Stimulated activated CD4-positive, alpha-beta T cell treated with anti-CD3 and anti-CD28 coated beads, Interleukin-4, amount 100 ng/mL, for 4 hours (primary cell): ENCODE measurements at places on chromosomes 16 and 17.

DNA sequence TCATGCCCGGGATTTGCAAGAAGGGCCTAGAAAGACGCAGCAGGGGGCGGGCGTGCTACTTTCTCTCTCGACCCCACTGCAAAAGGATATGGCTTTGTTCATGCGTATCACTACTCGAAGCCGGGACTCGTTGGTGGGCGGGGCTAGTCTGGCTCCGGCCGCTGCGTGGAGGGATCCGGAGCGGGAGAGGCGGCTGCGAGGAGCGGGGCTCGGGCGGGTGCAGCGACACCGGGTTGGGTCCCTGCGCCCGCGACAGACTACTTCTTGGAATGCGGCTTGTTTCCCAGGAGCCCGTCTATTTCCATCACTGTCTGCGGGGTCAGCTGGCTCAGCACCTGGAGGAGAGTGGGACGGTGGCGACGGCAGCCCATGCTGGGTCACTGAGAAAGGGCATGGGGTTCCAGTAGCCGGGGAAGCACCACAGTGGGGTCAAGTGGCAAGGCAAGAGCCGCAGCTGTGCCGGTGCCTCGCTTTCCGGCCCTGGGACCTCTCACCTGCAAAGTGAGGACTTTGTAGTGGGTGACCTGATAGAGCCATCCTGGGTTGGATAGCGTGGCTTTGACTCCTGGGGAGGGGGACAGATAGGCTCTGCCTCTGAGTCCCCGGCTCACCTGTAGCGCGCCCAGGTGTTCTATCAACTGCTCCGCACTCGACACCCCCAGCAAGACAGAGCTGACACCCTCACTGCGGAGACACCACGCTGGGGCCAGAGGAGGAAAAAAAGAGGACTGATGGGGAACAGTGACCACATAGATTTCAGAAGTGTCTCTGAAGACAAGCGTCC lies 6.6 kb downstream of the KCNAB3 start:
- DNase-seq = peak; percentile 81

DNA sequence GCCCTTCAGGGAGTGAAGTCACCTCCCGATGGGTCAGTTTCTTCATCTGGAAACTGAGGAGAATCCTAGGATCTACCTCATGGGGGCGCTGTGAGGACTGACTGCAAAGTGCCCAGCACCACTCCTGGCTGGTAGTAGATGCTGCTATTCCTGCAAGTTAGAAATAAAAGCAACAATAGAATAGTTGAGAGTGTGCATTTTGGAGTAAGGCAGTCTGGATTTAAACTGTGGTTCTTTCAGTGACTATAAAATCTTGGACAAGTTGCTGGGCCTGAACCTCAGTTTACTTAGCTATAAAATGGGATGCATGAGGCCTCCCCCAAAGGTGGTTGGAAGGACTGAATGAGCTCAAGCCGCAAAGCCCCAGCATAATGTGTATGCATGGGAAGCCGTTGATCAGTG lies 70.6 kb downstream of the CYB5B start:
- peak; percentile 9 for DNase-seq

DNA sequence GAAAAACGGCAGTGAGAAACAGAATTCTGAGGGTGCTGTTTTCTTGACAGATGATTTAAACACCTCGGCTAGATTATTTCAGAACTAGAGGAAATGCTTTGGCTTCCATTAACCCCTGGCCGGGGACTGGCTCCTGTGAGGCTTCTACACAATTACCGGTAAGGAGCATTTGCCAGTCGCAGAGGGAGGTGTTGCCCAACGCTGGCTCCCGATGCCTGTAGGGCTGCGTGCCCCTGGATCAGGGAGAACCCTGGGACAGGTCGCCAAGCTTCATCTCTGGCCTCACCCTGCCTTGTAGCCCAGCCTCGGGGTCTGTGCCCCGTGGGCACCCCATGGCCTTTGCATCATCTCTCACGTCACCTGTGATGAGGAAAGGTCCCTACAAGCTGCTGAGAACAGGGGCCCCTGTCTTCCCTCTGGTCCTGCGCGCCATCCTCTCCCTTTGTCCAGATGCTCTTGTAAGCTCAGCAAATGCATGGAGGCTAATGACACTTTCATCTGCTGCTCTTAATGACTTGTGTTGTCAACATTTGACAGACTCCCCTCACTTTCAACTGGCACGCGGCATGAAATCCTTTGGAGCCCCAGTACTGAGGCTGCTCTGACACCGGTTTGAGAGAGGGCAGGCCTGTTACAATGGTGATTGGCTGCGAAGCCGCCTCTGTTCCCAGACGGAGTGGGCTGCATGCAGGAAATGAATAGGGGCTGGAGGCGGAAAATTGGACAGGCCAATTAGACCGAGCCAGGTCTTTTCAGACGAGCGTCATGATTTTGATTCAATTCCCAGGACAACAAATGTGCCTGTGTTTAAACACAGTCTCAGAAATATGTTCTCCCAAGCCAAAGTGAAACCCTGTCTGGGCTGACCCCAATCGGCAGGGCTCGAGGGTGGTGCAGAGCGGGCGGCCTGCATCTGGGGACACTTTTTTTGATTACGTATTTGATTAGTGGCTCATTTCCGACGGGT lies 85.5 kb upstream of the DOC2B start:
- DNase-seq = no peak

DNA sequence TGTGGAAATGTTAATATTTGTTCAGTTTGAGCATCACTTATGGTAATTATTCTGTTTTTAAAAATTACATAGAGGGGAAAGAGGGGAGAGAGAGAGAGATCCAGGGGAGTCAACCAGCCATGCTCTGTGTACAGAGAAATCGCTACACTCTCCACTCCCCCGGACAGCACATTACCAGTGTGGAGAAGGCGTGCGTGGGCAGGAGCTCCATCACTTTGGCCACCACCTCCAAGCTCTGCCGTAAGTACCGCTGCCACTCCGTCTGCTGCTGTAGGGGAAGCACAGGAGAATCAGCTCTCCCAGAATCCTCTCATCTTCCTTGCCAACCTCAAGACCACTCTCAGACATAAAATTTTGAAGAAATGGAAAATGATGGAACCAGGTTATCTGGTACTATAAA lies 70.2 kb upstream of the GSG1L start:
- DNase-seq = no peak

GRCh38 chr17:74713171-74713755 lies 540 bp upstream of the CD300LF start:
- DNase-seq = no peak

DNA sequence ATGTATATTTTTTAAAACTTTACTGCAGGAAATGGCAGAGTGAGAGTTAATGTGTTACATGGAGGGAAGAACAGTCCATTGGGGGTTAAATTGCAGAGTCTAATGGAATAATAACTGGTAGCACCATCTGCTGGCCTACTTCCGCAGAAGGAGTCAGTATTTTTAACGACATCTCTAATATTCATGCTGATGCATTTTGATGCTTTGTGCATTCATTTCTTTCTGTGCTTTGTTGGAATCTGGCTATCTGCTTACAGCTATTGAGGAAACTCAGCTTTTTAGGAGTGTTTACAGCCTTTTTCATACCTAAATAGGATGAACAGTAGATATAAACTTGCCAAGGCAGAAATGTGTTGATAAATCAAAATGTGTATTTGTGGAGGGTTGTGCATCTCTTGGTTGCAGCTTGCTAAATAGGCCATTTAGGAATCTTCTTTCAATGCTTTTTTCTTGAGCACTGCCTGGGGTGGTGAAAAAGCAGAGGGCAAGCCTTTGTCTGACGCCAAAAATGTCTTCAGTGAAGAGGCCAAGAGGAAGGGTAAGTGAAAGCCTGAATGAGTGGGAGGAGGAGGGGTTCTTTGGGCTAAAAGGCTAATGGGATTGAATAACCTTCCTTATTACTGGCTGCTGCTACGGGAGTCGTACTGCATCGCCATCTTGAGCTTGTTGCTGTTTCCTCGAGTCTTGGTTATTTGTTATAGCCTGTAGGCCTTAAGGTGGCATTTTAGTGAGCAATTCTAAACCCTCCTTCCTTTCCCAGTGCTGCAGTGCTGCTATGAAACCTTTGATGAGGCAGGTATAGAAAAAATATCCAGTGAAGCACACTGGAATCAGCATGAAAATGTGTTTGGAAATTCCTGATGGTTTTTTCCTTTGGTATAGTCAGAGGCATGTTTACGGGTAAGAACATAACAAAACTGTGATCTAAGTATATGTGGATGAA lies 153.3 kb downstream of the CHD9 start:
- no peak for DNase-seq

- no peak for DNase-seq
Measured at GRCh38 chr16:57411362-57411976, 6.9 kb downstream of the CCL17 start.

DNA sequence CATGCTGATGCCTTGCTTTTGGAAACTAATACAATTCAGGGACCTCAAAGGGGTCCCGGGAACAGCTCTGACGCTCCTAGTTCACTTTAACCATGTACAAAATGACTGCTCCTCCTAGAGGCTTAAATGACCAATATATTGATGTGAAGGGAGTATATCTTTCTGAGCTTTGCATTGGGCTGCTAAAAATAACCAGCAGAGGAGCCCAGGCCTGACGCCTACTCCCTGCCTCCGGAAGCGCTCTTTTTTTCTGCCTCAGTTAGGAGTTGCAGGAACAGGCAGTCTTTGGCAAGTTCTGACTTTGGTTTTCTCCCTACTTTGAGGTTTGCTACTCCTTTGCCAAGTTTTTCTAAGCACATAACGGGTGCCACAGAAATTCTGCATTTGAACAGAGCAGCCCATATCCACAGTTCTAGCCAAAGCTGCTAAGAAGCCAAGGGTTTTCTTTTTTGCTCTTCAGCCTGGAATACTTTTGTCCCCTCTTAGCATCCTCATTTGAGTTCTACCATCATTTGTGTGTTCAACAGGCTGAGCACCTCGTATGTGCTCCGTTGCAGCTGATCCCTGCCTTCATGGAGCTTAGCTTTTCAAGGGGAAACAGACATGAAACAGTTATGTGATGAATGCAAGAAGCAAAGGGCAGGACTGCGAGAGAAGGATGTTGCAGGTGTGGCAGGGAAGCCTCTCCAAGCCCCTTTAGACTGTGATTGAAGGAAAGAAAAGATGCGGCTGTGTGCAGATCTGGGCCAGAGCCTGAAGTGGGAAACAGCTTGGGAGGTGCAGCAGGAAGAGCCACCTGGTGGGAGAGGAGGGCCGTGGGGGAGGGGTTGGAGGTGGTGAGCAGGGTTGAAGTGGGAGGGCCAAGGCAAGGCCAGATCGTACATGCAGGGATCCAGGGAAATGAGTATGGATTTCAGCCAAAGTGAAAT lies 2.8 kb upstream of the NAGPA start:
- no peak for DNase-seq

GRCh38 chr16:14672403-14672971 lies 21.6 kb downstream of the PLA2G10 start:
- no peak for DNase-seq

- no peak for DNase-seq
Measured at GRCh38 chr16:27754788-27755690, 205.1 kb downstream of the KATNIP start.

DNA sequence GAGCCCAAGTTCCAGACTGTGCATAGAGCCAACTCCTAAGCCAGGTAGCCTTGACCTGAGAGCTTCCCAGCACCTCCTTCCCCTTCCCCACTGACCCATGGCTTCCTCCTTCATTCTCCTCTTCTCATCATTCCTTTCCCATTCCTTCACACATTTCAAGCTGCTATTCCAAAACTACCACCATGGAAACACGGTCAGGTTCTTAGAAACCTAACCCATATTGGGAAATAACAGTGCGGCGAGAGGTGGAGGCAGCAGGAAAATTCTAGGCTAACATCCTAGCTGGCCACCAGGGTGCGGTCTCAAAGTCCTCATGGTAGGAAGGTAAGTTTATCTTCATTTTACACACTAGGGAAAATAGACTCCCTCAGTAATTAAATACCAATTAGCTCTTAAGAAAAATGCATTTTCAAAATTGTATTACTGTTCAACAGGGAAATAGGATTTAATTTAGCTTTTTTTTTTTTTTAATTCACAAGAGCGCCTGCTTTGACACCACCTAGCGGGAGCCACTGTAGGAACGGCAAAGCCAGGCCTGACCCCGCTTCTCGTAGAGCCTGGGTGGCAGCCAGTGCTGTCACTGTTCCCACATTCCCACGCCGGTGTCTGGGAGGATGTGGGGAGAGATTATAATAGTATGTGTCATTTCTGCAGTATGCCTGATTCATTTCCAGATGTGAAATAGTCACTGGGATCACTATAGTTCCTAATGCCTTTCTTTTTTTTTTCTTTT lies 14.0 kb upstream of the SPHK1 start:
- DNase-seq = no peak

DNA sequence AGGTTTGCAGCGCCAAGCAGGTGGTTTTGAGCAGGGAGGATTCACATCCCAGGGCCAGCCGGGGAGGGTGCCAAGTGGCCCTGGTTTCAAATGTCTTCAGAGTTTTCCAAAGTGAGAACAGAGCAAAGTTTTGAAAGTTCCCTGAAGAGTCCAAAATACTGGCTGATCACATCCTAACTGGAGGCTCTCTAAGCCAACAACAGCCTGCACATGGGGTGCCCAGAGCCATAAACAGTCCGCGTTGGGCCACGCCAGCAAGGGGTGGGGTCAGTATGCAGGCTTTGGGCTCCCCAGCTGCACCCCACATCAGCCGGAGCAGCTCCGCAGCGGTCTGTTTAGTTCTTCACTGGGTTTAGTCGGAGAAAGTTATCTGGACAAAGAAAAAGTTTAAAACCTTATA lies 150.9 kb downstream of the C16orf95 start:
- DNase-seq = no peak

DNA sequence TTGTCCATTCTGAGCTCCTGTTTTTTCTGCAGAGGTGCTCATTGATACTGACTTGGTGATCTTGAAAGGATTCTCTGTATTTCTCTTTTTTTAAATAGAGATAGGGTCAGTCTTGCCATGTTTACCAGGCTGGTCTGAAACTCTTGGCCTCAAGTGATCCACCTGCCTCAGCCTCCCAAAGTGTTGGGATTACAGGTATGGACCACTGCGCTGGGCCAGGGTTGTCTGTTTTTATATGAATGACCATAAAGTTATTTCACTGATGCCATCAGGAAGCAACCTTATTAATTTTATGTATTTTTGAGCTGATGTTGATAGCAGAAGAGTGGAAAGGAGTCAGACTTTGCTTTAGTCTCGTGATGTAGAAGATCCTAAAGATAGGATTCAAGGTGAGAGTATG lies 35.7 kb upstream of the METTL9 start:
- no peak for DNase-seq

DNA sequence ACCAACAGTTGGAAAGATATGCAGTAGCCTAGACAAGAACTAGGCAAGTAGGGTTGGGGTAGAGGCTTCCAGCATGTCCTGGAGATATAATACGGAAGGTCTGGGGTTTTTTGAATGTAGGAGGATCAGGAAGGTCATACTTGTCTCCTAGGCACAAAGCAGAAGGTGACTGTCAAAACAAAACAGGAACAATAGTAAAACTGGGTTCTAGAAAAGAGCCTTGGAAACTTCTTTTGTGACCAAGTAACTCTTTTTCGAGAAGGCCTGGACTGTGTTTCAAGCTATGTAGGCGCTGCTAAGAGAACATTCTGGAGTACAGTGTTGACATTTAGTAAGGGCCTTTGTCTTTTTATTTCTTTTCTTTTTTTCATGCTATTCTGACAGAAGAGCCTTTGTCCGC lies 26.9 kb upstream of the TENT4B start:
- no peak for DNase-seq
